ENCODE measurements at places on chromosomes 1 and 21. TPM values are rescaled to one million over a fixed set of nuclear protein-coding genes. Genes with fewer than 3 reads are reported as not detected.

DNA sequence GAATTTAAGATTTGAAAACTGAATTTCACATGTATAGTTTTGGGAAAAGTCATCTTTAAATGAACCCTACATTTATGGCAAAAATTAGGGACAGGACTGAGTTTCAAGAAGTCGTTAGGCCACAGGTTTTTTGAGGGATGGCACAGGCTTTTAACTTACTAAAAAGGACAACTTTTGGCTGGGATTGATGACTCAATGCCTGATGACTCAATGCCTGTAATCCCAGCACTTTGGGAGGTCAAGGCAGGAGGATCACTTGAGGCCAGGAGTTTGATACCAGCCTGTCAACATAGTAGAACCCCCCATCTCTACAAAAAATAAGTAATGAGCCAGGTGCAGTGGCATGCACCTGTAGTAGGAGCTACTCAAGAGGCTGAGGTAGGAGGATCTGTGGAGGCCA, 15.9 kb downstream of the UCK2 start:
- DNase-seq, result peak; percentile 13

GRCh38 chr1:244460197-244460596, 876 bp upstream of the CATSPERE start:
- no peak for DNase-seq

Gene SPRR2F
- total RNA-seq, result not detected

Gene TTC34
- total RNA-seq, result 2.5 TPM

Gene GJB4
- 0.25 TPM for total RNA-seq

Gene EPHB2
- 34.0 TPM for total RNA-seq
